ENCODE measurements at places on chromosomes 6 and 20.

GRCh38 chr6:31352310-31352682 lies 4.7 kb downstream of the HLA-B start:
- DNase-seq: no peak

GRCh38 chr6:118387921-118388701 lies 160.0 kb upstream of the PLN start:
- peak; percentile 7 for DNase-seq

DNA sequence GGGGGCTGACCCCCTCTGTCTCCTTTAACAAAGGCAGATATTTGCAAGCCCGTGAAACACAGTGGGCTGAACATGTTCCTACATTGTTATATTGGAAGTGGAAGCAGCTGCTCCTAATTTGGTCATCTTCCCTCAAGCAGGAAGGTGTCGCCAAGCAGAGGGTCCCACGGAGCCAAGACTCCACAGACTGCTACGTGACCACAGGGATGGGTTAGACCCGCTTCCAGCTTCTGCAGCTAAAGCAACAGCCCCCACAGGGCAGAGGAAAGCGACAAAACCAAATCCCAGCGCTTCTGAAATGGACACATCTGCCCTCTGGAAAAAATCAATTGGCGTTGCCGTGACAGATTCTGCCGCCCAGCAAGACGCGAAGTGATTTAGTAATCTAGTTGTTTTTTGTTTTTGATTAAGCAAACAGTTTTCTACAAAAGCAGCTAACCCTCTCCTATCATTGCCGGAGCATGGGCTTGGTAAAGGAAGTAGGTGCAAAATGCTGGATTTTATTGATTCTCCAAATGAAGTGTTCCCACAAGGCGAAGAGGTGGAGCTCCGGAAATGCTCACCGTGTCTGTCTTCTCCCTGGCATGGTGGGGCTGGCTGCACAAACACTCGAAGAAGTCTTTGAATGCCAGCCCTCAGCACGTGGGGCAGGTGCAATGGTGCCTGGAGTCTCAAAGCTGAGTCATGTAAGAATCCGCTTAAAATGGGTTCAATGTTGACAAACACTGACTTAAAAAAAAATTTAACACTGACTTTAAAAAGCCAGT lies 79.4 kb upstream of the FRMD1 start:
- peak; percentile 69 for DNase-seq

DNA sequence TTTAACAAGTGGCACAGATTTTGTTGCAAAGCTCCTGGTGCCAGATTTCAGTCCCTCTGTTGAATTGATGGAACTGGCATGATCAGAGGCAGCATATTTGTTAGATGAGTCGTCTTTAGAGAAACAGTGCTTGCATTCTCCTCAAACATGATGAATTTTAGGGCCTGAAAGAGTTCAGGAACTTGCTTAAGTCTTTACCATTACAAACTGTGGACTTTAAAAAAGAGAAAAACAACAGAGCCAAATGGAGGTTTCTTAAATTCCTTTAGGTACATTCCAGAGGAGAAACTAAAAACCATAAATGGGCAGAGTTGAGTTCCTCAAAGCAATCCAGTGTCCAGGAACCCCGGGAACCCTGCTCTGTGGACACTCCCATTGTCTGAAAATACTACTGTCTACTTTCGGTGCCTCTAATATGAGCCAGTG lies 2.5 kb downstream of the GTF2H5 start:
- DNase-seq: no peak

DNA sequence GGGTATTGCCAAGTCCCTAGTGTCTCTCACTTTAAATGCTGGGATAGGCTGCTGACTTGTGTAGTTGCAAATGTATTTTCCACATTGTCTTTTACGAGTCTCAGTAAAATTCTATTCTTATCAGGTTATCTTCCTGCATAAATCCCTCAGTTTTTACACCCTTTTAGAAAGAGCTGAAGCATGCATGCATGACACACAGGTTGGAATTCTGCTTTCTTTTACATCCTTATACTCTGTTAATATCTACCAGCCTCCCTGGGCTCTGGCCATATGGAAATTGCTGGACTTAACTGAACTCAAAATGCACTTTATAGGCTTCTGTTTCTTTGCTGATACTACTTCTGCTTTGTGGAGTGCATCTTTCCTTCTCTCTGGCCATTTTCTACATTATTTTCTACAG lies 477.4 kb downstream of the FRK start:
- DNase-seq: no peak

DNA sequence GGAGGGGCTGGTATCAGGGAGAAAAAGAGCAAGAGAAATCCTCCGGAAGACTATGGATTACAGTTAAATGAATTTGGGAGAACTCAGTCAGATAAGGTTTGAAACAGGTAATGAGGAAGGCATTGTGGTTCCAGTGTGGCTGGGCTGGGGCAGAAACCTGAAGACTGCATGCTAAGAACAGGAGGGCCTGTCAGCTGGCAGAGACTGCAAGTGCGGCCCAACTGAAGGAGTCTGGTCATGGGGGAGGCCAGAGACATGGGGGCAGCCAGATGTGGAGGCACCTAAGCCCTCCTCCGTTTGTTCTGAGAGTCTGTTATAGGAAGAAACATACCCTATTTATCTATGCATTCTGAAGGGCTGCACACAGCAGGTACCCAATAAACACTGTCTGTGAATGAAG lies 16.6 kb downstream of the TFB1M start:
- DNase-seq: no peak

DNA sequence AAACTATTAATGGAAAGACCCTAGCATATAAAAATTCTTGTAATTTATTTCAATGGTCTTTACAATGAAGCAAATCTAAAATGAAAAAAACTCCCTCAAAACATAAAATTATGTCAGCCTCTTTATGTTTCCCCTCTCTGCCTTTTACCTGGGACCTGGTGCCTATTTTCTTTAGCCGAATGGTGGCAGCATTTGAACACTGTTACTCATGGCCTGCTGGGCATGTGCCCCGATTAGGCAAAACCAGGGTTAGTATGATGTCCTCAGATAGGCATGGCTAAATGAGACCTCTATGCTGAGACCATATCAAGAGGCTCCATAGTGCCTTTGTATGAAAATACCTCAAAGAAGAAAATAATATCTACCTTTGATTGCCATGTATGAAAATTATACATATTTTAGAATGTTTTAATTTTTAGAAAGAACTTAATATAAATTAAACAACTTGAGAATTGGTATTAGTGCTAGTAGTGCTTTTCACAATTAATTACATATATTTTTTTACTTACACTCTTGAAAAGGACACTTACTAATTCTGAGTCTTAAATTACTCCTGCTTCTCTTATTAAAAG lies 22.5 kb upstream of the C6orf58 start:
- DNase-seq: peak; percentile 16
